ENCODE measurements at places on chromosomes 4 and X.

- no peak for DNase-seq
Measured at GRCh38 chrX:150257353-150258175, 105.6 kb upstream of the MAMLD1 start.

DNA sequence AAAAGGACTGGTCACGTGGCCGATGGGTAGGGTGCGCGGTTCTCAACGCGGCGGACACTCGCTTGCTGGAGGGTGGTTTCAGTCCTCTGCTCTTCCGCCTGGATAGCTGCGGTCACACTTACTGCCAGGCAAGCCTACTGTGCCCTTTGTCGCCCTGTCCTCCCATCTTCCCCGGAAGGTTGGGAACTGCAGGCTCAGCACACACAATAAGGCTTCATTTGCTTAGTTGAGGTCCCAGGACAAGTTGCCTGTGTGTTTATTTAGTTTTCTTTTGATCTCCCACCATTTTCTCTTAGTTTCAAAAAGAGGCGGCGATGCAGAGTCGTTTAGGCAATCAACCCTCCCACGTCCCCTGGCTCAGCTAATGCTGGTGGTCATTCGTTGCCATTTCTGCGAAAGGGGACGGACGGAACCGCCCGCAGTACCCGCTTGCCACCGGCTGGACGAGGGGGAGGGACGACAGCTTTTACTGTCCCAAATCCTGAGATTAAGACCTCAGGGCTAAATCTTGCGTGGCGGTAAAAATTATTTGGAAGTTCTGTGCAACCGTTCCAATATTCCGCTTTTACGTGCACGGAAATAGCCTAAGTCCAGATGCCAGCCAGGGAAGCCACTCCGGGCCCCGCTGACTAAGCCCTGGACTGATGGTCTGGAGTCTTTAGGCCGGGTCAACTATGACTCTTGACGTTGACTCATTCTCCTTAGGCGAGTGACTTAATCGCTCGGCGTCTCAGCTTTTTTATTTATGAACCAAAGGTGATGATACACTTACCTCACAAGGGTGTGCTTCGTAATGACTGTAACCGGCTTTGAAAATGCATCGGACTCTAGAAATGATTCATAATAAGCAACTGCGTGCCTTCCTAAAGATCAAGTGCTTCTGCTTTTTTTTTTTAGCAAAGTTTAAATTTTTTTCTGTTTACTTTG, 671 bp upstream of the EIF4E start:
- peak; percentile 8 for DNase-seq

- no peak for DNase-seq
Measured at GRCh38 chr4:166153548-166153947, 280.5 kb downstream of the TLL1 start.

- no peak for DNase-seq
Measured at GRCh38 chr4:41525129-41525528, 12.8 kb upstream of the LIMCH1 start.
